ENCODE measurements at places on chromosomes 7 and 10.

GRCh38 chr10:69996611-69997010, 56.0 kb upstream of the MACROH2A2 start:
- DNase-seq, result no peak

DNA sequence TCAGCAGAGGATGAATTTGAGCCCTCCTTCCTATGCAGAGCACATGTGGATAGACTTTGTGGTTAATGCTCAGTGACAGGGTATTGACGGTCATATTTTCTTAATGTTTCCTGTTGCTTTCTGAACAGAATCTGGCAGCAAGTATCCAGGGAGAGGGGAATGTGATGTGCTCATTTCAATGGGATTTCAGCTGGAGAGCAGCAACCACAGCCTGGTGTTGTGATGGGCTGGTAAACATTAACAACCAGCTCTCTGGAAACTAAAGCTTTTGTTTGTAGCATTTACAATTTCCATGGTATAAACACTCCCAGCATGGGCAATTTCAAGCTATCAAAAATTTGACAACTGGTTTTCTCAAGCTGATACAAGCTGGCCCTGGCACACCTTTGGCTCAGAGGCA, 215.9 kb downstream of the SH2D4B start:
- DNase-seq, result no peak

DNA sequence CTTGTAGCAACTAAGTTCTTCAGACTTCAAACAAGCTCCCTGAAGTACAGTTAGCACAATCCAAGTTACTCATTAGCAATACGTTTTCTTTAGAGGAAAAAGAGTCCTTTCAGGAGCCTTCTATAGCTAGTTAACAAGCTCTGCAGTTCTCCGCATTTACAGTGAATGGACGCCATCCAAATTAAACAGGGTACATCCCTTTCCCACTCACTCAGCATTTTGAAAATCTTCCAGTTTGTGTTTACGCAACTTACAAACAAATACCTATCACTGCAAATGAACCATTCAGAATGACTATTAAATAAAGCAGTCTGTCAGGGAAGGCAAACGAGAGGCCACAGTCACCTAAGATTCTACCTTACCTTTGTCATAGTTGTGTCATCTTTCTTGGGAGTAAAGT, 84.5 kb downstream of the RNF32 start:
- DNase-seq, result no peak

- no peak for DNase-seq
These were observed 4.1 kb downstream of the JAKMIP3 start for GRCh38 chr10:132069849-132070182.

GRCh38 chr10:46080886-46081285, 34.8 kb upstream of the MSMB start:
- DNase-seq, result no peak

- DNase-seq, result no peak
These were observed 99.4 kb downstream of the RSU1 start for GRCh38 chr10:16717622-16718395.

DNA sequence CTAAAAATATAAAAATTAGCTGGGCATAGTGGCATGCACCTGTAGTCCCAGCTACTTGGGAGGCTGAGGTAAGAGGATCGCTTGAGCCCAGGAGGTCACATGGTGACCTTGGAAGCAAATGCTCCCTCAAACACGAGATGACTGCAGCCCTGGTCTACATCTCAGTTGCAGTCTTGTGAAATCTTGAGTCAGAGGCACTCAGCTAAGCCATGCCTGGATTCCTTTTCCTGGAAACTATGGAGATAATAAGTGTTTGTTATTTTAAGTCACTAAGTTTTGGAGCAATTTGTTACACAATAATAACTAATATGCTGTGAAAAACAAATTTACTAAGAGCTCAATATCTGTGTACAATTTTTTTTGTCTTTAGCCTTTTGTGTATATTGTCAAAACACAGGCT, 284.3 kb upstream of the KAT6B start:
- DNase-seq, result no peak

DNA sequence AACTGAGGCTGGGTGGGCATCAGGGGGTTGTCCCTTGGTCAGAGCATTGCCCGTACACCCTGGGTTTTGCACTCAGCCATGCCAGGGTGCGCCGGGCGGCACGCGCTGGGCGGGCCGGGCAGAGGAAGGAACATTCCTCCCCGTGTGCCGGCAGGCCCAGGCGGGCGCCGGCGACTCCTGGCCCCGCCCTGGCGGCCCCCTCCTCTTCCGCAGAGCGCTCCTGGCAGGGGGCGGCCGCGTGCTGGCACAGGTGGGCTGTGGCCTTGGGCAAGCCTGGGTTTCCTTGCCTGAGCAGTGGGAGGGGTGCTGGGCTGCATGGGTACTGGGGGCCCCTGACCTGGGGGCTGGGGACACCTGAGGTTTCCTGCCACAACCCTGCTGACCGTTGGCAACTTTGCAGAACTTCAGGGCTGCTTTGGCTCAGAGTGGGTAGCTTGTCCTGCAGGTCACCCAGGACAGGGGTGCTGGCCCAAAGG, 3.9 kb downstream of the LFNG start:
- no peak for DNase-seq

GRCh38 chr7:84497873-84498272, 303.3 kb upstream of the SEMA3A start:
- DNase-seq, result no peak

- no peak for DNase-seq
These were observed 687 bp downstream of the EPDR1 start for GRCh38 chr7:37920849-37921805.

GRCh38 chr10:130762491-130762890, 549.0 kb downstream of the TCERG1L start:
- no peak for DNase-seq

DNA sequence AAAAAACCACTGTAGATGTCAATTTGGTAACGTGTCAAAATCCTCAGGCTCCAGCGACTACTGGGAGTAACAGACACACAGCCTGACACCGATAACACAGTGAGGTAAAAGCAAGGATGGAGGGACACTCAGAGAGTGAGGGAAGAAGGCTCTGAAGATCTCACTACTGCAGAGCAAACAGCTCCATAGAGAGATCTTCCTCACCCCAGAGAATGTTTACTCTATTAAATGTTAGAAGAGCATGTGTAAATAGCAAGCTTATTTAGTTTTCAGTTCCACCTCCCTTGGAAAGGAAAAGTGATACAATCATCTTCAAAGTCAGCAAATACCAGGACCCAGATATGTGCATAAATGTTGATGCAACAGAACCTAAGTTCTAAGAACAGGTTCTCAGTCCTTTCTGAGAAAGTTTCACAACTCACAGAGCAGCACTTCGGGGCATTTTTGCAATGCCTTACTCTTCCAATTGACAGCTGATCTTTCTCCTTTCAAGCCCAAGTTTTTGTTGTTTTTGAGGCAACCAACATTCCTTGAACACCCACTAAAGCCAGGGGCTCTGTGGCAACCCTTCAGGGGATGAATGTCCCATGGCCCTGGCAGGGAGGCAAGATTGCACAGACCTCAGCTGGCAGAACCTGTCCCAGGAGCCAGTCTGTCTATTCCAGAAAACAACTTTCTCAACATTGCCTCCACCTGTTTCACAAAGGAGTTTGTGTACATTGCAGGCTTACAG, 177.4 kb downstream of the SFMBT2 start:
- DNase-seq, result no peak

DNA sequence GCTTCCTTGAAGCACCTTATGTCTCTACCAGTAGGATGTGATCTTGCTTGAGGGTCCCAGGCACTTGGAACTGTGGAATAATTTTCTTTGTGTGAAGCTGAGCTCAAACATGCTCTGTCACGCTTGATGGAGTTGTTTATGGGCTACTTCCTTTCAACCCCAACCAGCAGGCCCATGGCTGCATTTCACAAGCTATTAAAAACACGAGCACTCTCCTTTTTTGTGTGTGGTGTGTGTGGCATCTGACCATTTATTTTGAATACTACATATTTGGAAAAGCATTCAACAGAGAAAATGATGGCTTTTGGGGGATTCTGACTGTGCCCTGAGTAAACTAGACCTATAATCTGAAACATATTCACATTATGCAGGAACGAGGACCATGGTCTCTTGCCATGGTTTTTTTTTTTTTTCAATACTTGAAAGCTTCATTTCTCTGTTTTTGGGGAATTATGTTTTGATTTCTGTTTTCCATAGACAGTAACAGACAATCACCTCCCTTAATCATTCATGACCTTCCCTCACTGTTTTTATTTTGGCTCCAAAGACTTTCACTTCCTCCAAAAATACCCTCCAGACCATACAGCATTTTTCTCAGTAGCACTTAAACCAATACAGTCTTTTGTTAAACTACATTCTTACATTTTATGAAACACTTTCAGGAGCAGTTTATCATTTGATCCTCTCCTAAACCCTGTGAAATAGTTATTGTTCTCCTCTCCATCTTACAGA, 233.6 kb upstream of the BMPER start:
- no peak for DNase-seq

DNA sequence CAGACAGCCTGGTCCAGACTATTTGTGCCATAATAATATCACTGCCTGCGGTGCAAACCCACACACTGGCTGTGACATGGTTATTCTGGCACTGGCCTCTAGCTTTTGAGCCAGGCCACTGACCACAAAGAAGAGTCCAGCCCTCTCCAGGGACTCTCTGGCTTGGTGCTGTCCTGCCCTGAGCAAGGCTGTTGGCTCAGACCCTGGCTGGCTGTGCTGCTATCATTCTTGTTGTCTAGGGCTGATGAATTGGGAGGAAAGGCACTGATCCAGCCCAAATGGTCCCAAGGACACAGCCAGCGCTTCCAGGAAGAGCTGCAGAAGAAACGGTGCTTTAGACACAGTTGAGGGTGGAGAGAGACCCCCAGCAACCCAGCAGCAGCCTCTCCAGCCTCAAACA, 80.8 kb downstream of the TMEM130 start:
- no peak for DNase-seq

DNA sequence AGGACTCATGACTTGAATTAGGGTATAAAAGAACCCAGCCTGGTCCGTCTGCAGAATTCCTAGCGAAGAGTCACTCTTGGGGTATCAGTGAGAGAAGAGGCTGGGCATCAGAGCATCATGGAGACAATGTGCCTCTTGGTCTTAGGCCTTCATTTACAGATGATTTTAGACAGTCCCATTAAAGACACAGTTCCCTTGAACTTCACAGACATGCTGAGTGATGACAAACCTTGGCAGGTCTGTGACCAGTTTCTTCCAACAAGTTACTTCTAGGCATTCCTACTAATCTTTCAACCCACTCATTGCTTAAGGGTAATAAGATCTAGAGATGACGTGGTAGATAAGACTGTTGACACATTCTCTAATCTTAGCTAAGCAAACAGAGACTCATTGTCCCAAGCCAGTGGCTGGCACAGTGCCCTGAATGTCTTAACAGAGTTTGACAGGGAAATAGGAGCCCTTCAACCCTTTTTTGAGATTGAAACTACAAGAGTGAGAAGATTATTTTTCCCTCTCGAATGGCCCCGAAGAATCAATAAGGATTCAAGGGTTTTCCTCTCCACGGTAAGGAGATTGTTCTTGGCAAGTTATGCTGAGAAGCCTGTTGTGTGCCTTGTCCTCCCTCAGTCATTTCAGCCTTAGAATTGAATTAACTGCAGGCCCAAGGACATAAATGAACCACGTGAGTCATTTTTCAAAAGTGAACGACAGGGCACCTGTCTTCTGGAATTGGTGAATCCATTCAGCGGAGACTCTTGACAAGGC, 281.1 kb downstream of the CCDC3 start:
- DNase-seq, result no peak

DNA sequence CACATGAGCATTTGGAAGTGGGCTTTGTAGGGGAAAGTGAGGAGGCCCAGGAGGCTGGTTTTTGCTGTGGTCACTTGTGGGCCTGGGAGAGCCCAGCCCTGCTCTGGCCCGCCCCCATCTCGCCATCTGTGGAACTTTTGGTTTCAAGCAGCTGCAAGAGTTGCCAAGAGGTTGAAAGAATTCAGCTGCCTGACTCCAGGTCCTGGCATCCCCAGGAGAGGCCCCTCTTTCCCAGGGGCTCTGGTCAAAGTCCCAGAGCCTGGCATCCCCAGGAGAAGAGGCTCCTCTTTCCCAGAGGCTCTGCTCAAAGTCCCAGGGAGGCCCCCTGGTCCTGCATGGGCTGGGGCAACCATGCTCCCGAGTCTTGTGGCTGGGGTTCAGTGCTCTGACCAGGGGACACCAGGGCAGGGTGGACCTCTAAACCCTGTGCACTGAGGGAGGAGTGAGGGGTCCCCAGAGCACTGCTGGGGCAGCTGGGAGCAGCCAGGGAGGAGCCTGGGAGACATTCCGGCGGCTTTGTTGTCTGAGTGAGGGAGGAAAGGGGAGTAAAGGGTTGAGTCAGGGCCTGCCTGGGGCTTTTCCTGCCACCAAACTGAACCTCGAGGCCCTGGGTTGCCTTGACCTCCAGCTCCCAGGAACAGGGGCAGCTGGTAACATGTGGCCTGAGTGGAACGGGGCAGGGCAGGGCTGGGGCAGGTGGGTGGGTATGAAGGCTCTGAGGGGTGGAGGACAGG, 27.7 kb upstream of the CSGALNACT2 start:
- no peak for DNase-seq

GRCh38 chr7:156113731-156114130, 301.5 kb upstream of the SHH start:
- DNase-seq, result no peak

DNA sequence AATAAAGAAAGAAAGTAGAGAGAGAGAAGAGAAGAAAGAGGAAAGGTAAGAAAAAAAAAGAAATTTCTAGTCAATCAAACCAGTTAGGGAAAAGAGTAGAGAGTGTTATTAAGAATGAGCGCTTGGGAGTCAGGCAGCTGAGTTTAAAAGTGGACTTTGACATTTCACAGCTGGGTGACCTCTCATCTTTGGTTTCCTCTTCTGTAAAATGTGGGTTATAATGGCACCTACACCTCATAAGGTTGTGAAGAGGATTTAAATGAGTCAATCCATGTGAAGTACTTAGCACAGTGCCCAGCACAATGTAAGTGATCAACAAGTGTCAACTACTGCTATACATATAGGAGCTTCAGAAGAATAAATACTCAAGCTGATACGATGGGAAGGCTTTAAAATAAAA, 12.2 kb downstream of the HOXA1 start:
- DNase-seq, result no peak

DNA sequence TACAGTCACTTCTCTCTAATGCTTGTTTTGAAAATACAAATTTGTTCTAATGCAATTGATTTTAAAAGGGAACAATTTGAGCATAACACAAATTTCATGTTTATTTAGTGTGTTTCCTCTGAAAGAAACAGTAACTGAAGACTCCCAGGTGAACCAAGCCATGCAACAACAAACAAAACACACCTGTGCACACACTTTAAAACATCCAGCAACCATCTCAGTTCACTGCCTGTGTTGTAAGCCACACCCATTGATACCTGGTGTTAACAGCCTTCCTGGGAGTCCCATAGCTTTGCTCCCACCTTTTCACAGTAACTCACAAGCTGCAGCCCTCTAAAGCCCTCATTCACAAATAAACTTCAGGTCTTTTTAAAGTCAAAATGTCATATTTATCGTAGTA, 89.3 kb downstream of the DOCK4 start:
- no peak for DNase-seq

- no peak for DNase-seq
These were observed 629 bp upstream of the DNAJC9 start for GRCh38 chr10:73247509-73248258.

GRCh38 chr10:113300617-113301016, 252.2 kb upstream of the HABP2 start:
- no peak for DNase-seq
